ENCODE measurements at places on chromosomes 6 and 20.

DNA sequence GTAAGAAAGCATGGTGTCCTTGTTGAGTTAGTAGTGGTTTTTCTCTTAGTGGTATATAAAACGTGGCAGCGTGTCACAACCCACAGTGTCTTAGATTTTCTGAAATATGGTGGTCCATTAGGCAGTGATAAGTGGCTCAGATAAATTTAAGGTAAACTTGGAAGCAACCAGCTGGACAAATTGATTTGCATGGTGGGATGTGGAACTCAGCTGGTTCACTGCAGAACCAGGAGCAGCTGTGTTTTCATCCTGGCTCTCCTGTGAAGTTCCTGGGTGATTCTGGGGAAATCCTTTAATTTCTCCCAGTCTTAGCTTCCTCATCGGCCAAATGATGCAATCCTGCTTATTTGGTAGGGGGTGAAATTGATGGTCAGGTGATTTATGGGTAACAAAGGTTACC is 32.9 kb upstream of the EEF1E1 start:
- no peak for DNase-seq

DNA sequence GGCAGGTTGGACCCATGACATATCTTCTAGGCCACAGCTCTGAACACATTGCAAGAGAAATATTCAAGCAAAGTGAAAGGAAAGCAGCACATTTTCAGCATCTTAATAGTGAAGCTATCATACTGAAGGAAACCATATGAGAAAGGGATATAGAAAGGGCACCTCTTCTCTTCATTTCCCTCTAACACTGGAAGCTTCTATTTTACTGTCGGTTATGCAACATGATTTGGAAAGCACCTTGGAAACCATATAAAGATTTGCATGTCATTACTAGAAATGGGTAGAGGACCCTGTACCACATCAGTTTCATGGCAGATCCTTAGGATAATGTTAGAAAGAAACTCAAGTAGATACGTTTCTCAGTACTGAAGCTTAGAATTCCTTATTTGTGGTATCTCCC is 70.5 kb upstream of the HMGN3 start:
- DNase-seq: no peak

- DNase-seq: no peak
These were observed 9.5 kb upstream of the CDC5L start for GRCh38 chr6:44377971-44378370.

DNA sequence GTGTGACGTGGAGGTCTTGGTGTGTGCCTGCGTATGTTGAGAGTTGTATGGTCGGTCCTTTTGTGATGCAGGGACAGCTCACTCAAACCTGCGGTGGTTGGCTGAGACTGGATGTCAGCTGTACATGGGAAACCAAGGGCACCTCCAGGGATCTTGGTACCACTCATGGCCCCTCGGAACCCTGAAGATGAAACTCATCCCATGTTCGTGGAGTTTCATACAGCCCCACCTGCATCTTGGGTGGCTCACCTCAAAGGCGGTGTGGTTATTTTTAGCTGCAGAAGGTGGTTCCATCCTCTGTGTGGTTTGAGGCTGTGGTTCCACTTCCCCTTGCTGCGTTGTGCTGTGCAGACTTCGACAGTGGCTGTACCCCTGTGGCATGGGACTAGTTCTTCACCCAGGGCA is 52.6 kb upstream of the SLC22A1 start:
- peak; percentile 36 for DNase-seq

- no peak for DNase-seq
These were observed 342.8 kb downstream of the PTPRT start for GRCh38 chr20:42846784-42847490.

- DNase-seq: no peak
These were observed 252.4 kb upstream of the TAB2 start for GRCh38 chr6:149065121-149065520.

All from activated CD4-positive, alpha-beta T cell treated with anti-CD3 and anti-CD28 coated beads, Interleukin-2, Interleukin-4, amounts not matched to agents 100 ng/mL and 50 ng/mL, durations not matched to agents 16 hours and 8 hours (primary cell).